ENCODE measurements at places on chromosomes 4 and X.

- DNase-seq, result no peak
Measured at GRCh38 chr4:35730414-35730813, 513.9 kb downstream of the ARAP2 start.

- no peak for DNase-seq
Measured at GRCh38 chr4:66750273-66750672, 795.0 kb downstream of the CENPC start.

DNA sequence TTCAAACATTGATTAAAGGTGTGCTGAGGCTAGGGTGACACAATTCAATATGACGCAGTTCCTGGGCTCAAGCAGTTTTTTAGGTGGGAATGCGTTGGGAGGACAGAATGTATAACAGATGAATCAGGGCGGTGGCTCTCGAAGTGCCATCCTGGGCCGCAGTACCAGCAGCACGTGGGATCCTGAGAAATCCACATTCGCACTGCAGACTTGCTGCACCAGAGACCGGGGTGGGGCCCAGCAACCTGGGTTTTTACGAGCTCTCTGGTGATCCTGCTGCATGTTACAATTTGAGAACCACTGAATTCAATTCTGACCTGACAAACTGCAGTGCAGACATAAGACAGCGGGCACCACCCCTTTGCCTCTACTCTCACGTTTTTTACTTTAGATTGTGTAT, 30.4 kb downstream of the FAM149A start:
- DNase-seq, result no peak

DNA sequence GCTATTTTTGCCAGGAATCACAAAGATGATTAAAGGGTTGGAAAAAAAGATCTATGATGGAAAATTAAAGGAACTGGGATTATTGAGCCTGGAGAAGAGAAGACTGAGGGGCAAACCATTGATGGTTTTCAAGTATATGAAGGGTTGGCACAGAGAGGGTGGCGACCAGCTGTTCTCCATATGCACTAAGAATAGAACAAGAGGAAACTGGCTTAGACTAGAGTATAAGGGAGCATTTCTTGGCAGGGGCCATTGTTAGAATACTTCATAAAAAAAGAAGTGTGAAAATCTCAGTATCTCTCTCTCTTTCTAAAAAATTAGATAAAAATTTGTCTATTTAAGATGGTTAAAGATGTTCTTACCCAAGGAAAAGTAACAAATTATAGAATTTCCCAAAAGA, 75.1 kb downstream of the NPNT start:
- no peak for DNase-seq

DNA sequence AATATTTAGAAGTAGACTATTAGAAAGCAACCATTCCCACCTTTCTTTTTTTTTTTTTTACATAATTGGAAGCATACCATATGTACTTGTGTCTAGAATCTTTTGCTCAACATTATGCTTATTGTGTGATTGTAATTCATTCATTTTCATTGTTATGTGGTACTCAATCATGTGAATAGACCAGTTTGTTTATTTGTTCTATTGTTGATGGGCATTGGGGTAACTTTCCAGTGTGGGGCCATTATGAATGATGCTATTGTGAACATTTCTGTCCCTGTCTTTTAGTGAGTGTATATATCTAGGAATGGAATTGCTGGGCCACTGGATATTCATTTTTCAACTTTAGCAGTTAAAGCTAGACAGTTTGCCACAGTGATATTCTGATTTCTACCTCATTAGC, 62.5 kb upstream of the MCUB start:
- no peak for DNase-seq

DNA sequence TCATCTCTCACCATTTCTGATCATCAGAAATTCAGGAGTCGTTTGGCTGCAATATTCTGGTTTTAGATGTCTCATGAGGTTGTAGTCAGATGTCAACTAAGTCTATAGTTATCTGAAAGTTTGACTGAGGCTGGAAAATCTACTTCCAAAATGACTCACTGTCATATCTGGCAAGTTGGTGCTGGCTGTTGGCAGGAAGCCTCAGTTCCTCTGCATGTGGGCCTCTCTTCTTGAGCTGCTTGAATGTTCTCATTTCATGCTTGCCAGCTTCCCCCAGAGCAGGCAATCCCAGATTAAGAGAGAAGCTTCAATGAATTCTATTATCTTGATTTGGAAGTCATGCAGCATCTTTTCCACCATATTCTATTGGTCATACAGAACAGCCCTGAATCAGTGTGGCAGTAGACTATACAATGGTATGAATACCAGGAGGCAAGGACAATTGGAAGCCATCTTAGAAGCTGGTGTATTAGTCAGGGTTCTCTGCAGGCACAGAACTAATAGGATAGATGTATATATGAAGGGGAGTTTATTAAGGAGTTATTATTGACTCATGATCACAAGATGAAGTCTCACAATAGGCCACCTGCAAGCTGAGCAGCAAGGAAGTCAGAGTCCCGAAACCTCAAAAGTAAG, 46.8 kb upstream of the ELF2 start:
- no peak for DNase-seq

- peak; percentile 69 for DNase-seq
Measured at GRCh38 chr4:55947912-55948725, 626 bp upstream of the CEP135 start.

GRCh38 chrX:136271300-136271699, 20.1 kb upstream of the MAP7D3 start:
- no peak for DNase-seq

DNA sequence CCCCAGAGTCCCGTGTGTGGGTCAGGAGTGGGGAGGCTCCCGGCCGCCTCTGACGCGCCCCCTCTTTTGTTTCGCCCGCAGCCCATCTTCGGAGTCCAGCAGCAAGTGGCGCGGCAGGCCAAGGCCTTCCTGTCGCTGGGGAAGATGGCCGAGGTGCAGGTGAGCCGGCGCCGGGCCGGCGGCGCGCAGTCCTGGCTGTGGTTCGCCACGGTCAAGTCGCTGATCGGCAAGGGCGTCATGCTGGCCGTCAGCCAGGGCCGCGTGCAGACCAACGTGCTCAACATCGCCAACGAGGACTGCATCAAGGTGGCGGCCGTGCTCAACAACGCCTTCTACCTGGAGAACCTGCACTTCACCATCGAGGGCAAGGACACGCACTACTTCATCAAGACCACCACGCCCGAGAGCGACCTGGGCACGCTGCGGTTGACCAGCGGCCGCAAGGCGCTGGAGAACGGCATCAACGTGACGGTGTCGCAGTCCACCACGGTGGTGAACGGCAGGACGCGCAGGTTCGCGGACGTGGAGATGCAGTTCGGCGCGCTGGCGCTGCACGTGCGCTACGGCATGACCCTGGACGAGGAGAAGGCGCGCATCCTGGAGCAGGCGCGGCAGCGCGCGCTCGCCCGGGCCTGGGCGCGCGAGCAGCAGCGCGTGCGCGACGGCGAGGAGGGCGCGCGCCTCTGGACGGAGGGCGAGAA, 117.5 kb downstream of the DCTD start:
- no peak for DNase-seq

- DNase-seq, result no peak
Measured at GRCh38 chr4:23212558-23212957, 519.8 kb downstream of the GBA3 start.

DNA sequence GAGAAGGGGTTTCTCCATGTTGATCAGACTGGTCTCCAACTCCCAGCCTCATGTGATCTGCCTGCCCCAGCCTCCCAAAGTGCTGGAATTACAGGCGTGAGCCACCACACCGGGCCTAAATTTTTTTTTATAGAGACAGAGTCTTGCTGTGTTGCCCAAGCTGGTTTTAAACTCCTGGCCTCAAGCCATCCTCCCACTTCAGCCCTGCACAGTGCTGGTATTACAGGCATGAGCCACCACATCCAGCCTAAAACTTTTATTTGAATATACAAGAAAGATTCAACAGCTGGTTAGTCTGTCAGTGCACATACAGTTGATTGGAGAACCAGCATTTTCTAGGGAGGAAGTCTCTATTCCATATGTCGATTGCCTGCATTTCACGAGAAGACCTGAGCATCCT, 91.2 kb downstream of the LRP2BP start:
- DNase-seq, result no peak
